Heart right ventricle (tissue), 16 donors: ENCODE measurements at places on chromosomes 1 and 21.

GRCh38 chr1:239778208-239778813 is 313.4 kb upstream of the FMN2 start:
- no peak for DNase-seq
- no peaks in the 10 kb centered on the region for H3K4me1 ChIP-seq
- H3K4me3 ChIP-seq = no peak overlapping the region
- H3K27me3 ChIP-seq = no peaks in the 10 kb centered on the region

DNA sequence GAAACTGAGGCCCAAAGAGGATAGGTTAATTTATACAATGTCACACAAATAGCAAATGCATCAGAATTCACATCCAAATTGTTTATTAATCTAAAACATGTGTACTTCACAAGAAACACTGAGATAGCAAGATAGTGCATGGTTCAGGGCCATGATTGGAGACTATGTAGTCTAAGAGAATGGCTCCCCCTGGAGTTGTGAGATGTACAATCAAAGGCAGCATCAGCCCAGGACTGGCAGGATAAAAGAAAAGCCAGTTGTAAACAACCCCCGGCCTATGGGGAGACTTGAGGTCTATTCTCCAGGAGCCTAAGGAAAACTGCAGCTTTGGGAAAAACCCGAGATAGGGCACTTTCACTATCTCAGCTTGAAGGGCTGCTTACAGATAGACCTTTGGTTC is 511.0 kb downstream of the OMA1 start:
- no peak overlapping the region for H3K4me3 ChIP-seq
- no peaks in the 10 kb centered on the region for H3K36me3 ChIP-seq
- H3K4me1 ChIP-seq = no peaks in the 10 kb centered on the region
- H3K27ac ChIP-seq = no peak overlapping the region

- H3K4me1 ChIP-seq = no peaks in the 10 kb centered on the region
- H3K27ac ChIP-seq = no peak overlapping the region
- no peak overlapping the region for H3K4me3 ChIP-seq
- H3K27me3 ChIP-seq = no peaks in the 10 kb centered on the region
Observed at GRCh38 chr1:229535230-229535629, 23.3 kb downstream of the ABCB10 start.

DNA sequence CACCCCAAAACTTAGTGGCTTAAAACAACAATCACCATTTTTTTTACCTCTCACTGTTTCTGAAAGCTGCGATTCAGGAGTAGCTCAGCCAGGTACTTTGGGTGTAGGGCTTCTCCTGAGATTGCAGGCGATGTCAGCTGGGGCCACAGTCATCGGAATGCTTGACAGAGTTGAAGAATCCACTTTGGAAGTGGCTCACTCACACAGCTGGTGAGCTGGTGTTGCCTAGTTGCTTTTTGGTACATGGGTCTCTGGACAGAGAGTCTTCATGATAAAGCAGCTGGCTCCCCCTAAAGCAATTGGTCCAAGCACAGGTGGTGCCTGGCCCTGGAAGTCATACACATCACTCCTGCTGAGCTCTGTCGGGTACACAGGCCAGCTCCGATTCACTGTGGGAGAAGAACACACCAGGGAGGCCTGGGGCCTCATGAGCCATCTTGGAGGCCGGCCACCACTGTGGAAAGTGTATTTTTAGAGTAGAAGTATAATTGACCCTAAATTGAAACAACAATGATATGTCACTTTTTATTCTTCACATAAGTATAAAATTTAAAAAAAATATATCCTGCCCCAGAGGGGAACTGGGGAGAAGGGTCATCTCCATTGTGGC is 75.2 kb upstream of the GALNT2 start:
- no peak for DNase-seq
- no peaks in the 10 kb centered on the region for H3K36me3 ChIP-seq
- H3K4me1 ChIP-seq = no peaks in the 10 kb centered on the region
- no peak overlapping the region for H3K4me3 ChIP-seq

- DNase-seq = no peak
- no peaks in the 10 kb centered on the region for H3K27me3 ChIP-seq
- no peak overlapping the region for H3K27ac ChIP-seq
- no peak overlapping the region for H3K4me3 ChIP-seq
Observed at GRCh38 chr1:5220821-5221220, 566.4 kb downstream of the AJAP1 start.

DNA sequence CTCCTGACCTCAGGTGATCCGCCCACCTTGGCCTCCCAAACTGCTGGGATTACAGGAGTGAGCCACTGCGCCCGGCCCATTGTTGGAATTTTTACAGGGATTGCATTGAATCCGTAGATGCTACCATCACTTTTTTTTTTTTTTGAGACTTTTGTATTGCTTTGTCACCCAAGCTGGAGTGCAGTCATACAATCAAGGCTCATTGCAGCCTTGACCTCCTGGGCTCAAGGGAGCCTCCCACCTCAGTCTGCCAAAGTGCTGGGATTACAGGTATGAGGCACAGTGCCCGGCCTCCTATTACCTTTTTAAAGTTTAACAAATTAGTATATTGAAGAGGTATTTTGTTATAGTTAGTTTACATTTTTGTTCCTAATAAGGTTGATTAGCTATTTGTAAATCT is 62.2 kb upstream of the SLC45A1 start:
- H3K4me3 ChIP-seq = no peak overlapping the region
- H3K27ac ChIP-seq = no peak overlapping the region

DNA sequence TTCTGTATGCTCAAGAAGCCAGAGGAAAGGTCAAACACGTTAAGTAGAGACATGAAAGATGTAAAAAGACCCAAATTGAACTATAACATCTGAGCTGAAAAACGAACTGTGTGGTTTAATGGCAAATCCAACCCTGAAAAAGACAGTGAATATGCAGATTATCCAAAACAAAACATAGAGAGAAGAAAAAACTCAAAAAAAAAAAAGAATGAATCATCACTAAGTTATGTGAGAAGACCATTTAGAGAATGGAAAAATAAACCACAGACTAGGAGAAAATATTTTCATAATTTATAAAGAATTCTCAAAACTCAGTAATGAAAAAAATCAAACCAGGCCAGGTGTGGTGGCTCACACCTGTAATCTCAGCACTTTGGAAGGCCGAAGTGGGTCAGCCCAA is 253.3 kb downstream of the PLPP3 start:
- H3K4me3 ChIP-seq = no peak overlapping the region
- no peak overlapping the region for H3K27ac ChIP-seq
- no peak for DNase-seq
- no peaks in the 10 kb centered on the region for H3K36me3 ChIP-seq

DNA sequence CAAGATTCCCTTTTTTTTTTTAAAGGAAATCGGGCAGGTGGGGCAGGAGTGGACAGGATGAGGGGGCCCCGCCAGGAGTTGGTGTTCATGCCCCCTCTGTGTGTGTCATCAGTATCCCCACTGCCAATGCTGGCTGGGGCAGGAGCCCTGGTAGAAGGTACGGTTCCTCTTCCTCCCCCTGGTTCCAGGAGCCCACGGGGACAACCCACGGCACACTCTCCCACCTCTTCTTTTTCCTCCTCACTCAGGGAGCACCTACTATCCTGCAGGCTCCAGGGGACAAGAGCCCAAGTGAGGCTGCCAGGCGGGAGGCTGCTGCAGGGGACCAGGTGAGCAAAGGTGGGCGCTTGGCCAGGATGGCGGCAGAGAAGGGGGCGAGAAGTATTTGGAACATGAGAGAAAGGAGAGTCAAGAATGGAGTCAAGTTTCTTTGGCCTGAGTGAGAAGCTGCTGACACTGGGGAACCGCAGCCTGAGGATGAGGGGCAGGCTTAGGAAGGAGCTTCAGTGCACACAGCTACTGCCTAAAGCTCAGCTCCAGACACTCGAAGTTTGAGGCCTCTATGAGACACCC is 26.5 kb downstream of the ECE1 start:
- H3K36me3 ChIP-seq = no peaks in the 10 kb centered on the region
- no peak overlapping the region for H3K4me3 ChIP-seq
- H3K27ac ChIP-seq = peak overlapping the region; percentile 96
- no peak for DNase-seq

DNA sequence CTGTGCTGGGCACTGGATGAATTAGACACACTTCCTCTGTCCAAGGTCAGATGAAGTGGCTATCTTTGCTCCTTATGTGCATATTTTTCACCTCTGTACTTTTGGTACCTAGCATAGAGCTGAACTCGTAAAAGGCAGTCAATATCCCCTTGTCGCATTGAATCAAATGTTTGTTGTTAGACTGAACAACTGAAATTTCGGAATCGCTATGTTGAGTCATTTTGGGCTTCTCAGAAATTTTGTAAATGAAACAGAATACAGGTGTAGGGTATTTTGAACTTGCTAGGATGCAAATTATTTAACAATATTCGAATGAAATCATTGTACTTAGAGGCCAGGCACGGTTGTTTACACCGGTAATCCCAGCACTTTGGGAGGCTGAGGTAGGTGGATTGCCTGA is 48.0 kb downstream of the PDE4B start:
- no peaks in the 10 kb centered on the region for H3K4me1 ChIP-seq
- no peaks in the 10 kb centered on the region for H3K36me3 ChIP-seq
- H3K27me3 ChIP-seq = no peaks in the 10 kb centered on the region
- no peak overlapping the region for H3K27ac ChIP-seq

- H3K27ac ChIP-seq = no peak overlapping the region
- H3K27me3 ChIP-seq = peaks cover 99% of the 10 kb centered on the region
- peak overlapping the region; percentile 44 for H3K4me3 ChIP-seq
- H3K36me3 ChIP-seq = no peaks in the 10 kb centered on the region
- DNase-seq = no peak
Observed at GRCh38 chr1:118984722-118985639, 3.2 kb downstream of the TBX15 start.

DNA sequence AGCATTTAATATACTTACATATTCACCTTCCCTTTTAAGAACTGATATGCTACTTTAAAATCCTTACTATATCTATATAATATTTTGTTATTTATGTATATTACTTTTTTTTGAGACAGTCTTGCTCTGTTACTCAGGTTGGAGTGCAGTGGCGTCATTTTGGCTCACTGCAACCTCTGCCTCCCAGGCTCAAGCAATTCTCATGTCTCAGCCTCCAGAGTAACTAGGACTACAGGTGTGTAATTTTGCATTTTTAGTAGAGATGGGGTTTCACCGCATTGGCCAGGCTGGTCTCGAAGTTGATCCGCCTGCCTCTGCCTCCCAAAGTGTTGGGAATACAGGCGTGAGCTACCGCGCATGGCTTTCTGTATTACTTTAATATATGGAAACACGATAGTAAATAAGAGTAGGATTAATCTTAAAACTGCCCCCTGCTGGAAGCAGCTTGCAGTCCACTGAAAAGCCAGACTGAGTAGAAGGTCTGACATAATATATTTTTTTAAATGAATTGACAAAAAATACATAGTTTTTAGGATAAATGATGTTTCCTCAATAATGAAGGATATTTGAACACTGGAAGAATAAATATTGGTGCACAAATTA is 24.4 kb downstream of the RCAN3 start:
- H3K4me1 ChIP-seq = no peaks in the 10 kb centered on the region
- H3K27me3 ChIP-seq = no peaks in the 10 kb centered on the region
- no peak for DNase-seq
- no peak overlapping the region for H3K27ac ChIP-seq
- no peak overlapping the region for H3K4me3 ChIP-seq
- no peaks in the 10 kb centered on the region for H3K36me3 ChIP-seq

DNA sequence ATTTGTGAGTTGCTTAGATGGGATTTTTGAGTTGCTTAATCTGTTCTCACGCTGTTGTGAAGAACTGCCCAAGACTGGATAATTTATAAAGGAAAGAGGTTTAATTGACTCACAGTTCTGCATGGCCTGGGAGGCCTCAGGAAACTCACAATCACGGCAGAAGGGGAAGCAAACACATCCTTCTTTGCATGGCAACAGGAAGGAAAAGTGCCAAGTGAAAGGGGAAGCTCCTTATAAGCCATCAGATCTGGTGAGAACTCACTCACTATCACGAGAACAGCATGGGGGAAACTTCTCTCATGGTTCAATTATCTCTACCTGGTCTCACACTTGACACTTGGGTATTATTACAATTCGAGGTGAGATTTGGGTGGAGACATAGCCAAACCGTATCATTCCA is 10.3 kb downstream of the CLIC6 start:
- H3K4me3 ChIP-seq = no peak overlapping the region
- no peak for DNase-seq
- H3K4me1 ChIP-seq = no peaks in the 10 kb centered on the region
- no peak overlapping the region for H3K27ac ChIP-seq
- H3K27me3 ChIP-seq = peaks cover 24% of the 10 kb centered on the region
- H3K36me3 ChIP-seq = no peaks in the 10 kb centered on the region

- no peak for DNase-seq
- no peaks in the 10 kb centered on the region for H3K27me3 ChIP-seq
- H3K27ac ChIP-seq = peak overlapping the region; percentile 96
- H3K4me1 ChIP-seq = peaks cover 99% of the 10 kb centered on the region
- peak overlapping the region; percentile 28 for H3K4me3 ChIP-seq
Observed at GRCh38 chr1:156122086-156122485, 7.6 kb downstream of the LMNA start.

DNA sequence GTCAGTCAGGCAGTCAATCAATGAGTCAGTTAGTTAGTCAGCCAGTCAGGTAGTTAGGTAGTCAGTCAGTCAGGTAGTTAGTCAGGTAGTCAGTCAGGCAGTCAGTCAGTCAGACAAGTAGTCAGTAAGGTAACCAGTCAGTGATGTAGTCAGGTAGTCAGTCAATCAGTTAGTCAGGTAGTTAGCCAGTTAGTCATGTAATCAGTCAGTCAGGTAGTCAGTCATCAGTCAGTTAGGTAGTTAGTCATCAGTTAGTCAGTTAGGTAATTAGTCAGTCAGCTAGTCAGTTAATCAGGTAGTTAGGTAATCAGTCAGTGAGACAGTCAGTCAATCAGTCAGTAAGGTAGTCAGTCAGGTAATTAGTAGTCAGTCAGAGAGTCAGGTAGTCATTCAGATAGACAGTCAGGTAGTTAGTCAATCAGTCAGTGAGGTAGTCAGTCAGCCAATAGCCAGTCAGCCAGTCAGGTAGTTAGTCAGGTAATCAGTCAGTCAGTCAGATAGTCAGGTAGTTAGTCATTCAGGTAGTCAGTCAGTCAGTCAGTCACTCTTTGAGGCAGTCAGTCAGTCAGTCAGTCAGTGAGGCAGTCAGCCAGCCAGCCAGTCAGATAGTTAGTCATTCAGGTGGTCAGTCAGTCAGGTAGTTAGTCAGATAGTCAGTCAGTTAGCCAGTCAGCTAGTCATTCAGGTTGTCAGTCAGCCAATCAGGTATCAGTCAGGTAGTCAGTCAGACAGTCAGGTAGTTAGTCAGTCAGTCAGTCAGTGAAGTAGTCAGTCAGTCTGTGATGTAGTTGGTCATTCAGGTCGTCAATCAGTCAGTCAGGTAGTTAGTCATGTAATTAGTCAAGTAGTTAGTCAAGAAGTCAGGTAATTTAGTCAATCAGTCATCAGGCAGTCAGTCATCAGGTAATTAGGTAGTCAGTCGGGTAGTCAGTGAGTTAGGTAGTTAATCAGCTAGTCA is 15.3 kb downstream of the KRTAP10-1 start:
- H3K36me3 ChIP-seq = no peaks in the 10 kb centered on the region
- peaks cover 5% of the 10 kb centered on the region for H3K27me3 ChIP-seq
- no peak overlapping the region for H3K4me3 ChIP-seq
- no peaks in the 10 kb centered on the region for H3K4me1 ChIP-seq

DNA sequence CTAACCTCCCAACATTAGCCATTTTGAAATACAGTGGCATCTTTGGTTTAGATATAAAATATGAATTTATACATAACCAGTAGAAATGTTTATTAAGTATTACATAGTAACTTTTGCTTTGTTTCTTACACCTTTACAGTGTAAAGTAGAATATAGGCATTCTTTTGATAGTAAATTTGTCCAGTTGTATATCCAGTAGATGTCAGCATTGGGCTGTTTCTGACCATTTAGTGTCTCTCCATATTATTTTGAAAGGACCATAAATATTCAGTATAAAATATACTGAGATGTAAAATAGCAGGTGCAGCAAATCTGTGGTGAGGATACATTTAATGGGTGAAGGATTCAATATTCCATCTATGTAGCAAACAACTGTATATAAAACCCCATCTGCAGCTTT is 115.8 kb upstream of the ZRANB2 start:
- H3K4me1 ChIP-seq = no peaks in the 10 kb centered on the region
- DNase-seq = no peak
- no peaks in the 10 kb centered on the region for H3K36me3 ChIP-seq
